Activated CD4-positive, alpha-beta T cell treated with anti-CD3 and anti-CD28 coated beads, Interleukin-2, amount 10 ng/mL, durations not matched to agents 24 days and 14 days (primary cell): ENCODE measurements at places on chromosomes 4 and X. TPM values are rescaled to one million over a fixed set of nuclear protein-coding genes. Genes with fewer than 3 reads are reported as not detected.
A peak's percentile ranks its signal among the peaks of the same experiment; 100 is the strongest.

DNA sequence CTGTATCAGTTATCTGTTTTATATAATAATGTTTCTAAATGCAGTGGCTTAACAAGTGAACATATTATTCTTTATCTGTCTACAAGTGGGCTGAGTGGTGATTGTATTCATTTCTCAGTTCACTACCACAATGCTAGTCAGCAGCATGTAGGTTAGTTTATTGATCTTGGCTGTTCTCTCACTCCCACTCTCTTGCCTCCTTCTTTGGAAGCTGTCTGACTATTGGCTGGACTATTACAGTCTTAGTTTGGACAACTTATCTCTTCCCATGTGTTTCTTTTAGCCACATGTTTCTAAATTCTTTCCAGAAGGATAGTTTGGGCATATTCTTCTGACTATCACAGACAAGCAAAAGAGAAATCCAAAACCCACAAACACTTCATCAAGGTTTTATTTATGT, 459.5 kb upstream of the AGA start:
- DNase-seq: no peak
- no peaks in the 10 kb centered on the region for H3K4me1 ChIP-seq
- H3K4me3 ChIP-seq: no peak overlapping the region
- H3K27ac ChIP-seq: no peak overlapping the region

The TMEM128 gene
- 18.5 and 20.7 TPM in 2 replicates for total RNA-seq

DNA sequence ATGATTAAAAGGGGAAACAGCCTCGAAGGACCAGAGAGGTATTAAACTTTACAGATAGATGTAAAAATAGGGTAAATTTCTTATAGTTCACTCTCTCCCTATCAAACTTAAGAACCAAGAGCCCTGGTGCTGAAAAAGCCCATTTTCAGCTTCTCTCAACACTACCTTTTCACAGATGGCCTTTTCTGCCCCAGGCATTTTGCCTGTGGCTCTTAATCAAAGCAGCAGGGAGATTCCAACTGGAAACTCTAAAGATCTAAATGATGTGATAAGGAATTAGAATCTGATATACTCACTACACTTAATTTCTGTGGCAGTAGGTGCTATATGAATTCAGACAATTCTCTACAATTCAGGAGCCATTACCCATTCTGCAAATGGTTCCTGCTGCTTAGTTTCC, 60.0 kb downstream of the AMMECR1 start:
- no peak overlapping the region for H3K4me3 ChIP-seq
- H3K36me3 ChIP-seq: peaks cover 4% of the 10 kb centered on the region
- H3K27ac ChIP-seq: no peak overlapping the region
- H3K4me1 ChIP-seq: peaks cover 3% of the 10 kb centered on the region

- H3K4me3 ChIP-seq: no peak overlapping the region
- H3K27ac ChIP-seq: no peak overlapping the region
- no peaks in the 10 kb centered on the region for H3K4me1 ChIP-seq
- H3K36me3 ChIP-seq: no peaks in the 10 kb centered on the region
- no peaks in the 10 kb centered on the region for H3K27me3 ChIP-seq
- DNase-seq: no peak
Observed at GRCh38 chr4:33961761-33962160, 2282.6 kb downstream of the ARAP2 start.

The POU4F2 gene
- total RNA-seq: not detected in 2 replicates

GRCh38 chr4:70996018-70996360, 2.5 kb downstream of the DCK start:
- no peaks in the 10 kb centered on the region for H3K27me3 ChIP-seq
- peak overlapping the region; percentile 94 for H3K27ac ChIP-seq
- H3K36me3 ChIP-seq: peaks cover 39% of the 10 kb centered on the region
- peak overlapping the region; percentile 99 for H3K4me3 ChIP-seq

- no peak overlapping the region for H3K27ac ChIP-seq
- no peak overlapping the region for H3K4me3 ChIP-seq
- H3K4me1 ChIP-seq: peaks cover 31% of the 10 kb centered on the region
- DNase-seq: no peak
Observed at GRCh38 chr4:147739239-147739823, 7.4 kb downstream of the ARHGAP10 start.

GRCh38 chr4:2501034-2501594, 32.2 kb downstream of the RNF4 start:
- DNase-seq: no peak
- H3K4me1 ChIP-seq: peaks cover 7% of the 10 kb centered on the region
- H3K36me3 ChIP-seq: peaks cover 42% of the 10 kb centered on the region
- H3K27ac ChIP-seq: no peak overlapping the region
- H3K4me3 ChIP-seq: no peak overlapping the region

GRCh38 chrX:71107762-71108360, 1.3 kb upstream of the CXorf65 start:
- no peaks in the 10 kb centered on the region for H3K27me3 ChIP-seq
- peak overlapping the region; percentile 100 for H3K4me3 ChIP-seq
- peak; percentile 79 for DNase-seq
- peaks cover 53% of the 10 kb centered on the region for H3K4me1 ChIP-seq
- peak overlapping the region; percentile 89 for H3K27ac ChIP-seq
- H3K36me3 ChIP-seq: peaks cover 71% of the 10 kb centered on the region

The PRR27 gene
- total RNA-seq: not detected in 2 replicates

The PAGE4 gene
- total RNA-seq: not detected in 2 replicates

DNA sequence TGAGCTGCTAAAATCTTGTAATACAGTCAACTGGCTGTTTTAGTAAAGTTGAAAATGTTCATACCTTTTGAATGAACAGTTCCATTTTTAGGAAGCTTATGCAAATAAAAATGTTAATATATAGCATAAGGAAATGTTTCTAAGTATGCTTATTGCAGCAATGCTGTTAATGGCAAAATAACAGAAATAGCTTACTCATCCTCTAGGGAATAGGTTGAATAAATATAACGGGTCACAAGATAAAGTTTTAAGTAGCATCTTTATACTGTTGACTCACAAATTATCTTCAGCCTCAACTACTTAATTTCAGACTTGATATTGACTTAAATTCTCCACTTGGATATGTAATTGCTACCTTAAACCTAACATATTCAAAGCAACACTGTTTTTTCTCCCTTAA, 27.7 kb downstream of the HERC3 start:
- peaks cover 13% of the 10 kb centered on the region for H3K4me1 ChIP-seq
- peaks cover 25% of the 10 kb centered on the region for H3K36me3 ChIP-seq
- H3K27ac ChIP-seq: no peak overlapping the region
- DNase-seq: no peak
- H3K27me3 ChIP-seq: no peaks in the 10 kb centered on the region

- peak; percentile 13 for DNase-seq
- no peak overlapping the region for H3K27ac ChIP-seq
- H3K27me3 ChIP-seq: no peaks in the 10 kb centered on the region
- H3K4me1 ChIP-seq: peaks cover 5% of the 10 kb centered on the region
- H3K4me3 ChIP-seq: no peak overlapping the region
Observed at GRCh38 chr4:82975792-82976191, 34.8 kb downstream of the LIN54 start.

The HSFX3 gene
- total RNA-seq: not detected in 2 replicates

The NHSL2 gene
- total RNA-seq: 0.07 and 0.19 TPM in 2 replicates

DNA sequence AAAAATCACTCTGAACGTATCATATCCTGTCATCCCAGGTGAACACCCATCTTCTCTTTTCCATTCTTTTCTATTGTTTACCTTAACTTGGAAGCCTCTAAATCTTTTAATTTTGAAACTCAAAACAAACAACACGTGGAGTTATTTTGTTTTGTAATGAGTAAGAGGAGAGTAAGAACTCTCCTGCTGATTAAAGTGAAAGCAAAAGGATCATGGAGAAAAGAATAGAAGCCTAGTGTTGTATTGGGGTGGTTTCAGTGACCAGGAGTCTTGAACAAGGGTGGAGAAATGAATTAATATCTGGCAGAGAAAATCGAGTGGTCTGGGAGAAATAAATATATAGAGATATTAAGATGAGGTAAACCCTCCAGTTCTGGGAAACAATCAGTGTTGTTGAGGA, 237.4 kb upstream of the UGT8 start:
- H3K27me3 ChIP-seq: no peaks in the 10 kb centered on the region
- no peak overlapping the region for H3K4me3 ChIP-seq
- DNase-seq: no peak
- H3K36me3 ChIP-seq: no peaks in the 10 kb centered on the region
- H3K27ac ChIP-seq: no peak overlapping the region

DNA sequence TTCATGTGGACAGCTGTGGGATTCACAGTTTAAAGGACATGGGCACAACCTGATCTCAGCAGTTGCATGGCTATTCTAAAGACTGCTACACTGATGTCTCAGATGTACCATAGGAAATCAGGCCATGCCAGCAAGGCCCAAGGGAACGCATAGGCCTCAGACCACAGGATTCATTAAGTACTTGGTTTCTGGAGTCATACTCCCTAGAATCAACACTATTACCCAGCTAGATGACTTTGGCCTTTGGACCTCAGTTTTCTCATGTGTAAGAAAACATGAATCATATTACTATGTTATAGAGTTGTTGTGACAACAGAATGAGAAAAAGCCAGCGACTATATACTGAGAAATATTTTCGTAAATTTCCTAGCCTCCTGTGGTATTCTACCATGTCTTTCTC, 67.9 kb downstream of the NHS start:
- H3K4me1 ChIP-seq: no peaks in the 10 kb centered on the region
- H3K36me3 ChIP-seq: no peaks in the 10 kb centered on the region
- no peak overlapping the region for H3K4me3 ChIP-seq
- no peak for DNase-seq

DNA sequence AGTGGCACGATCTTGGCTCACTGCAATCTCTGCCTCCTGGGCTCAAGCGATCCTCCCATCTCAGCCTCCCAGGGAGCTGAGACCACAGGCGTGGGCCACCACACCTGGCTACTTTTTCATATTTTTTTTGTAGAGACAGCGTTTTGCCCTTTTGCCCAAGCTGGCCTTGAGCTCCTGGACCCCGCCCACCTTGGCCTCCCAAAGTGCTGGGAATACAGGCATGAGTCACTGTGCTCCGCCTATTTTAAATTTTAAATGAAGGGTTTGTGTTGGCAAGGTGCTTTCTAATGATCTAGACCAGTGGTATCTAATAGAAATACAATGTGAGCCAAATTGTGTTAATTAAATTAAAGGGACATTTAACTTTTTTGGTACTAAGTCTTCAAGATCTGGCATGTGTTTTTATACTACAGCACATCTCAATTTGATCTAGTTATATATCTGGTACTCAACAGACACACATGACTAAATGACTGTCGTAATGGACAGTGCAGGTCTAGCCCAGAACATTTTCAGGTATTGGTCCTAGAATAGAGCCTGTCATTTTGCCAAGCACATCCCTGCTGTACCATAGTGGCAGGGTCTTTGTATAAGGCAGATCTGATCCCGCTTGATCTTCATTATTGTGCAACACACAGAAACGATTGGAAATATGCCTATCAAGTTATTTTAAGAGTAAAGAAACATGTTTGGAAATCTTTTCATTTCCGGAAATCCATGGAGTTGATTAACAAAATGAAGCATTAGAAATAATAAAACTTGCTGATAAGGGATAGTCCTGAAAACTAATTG, 7.3 kb downstream of the PGK1 start:
- no peak overlapping the region for H3K27ac ChIP-seq
- H3K27me3 ChIP-seq: no peaks in the 10 kb centered on the region
- peaks cover 34% of the 10 kb centered on the region for H3K4me1 ChIP-seq
- H3K36me3 ChIP-seq: peaks cover 69% of the 10 kb centered on the region
- peak overlapping the region; percentile 67 for H3K4me3 ChIP-seq
- DNase-seq: no peak

DNA sequence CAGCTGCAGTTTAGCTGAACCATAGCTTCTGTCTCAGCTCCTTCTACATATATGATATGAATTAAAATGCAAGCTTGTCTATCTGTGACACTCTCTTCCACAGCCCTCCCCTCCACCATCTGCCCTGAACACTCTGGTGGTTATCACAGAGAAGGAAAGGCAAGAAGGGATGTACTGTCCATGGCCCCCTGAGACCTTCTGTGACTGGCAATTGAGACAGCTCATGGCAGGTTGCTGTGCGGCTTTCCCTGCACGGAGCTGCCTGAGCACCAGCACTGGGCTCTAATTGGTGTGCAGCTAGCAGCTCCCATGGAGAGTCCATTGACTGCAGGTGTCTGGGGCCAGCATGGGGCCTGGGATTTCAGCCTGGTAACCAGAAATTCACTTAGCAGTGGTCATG, 109.8 kb upstream of the ANXA3 start:
- no peak overlapping the region for H3K27ac ChIP-seq
- no peak overlapping the region for H3K4me3 ChIP-seq
- DNase-seq: no peak

The MAP7D2 gene
- 0.23 and 0.50 TPM in 2 replicates for total RNA-seq

GRCh38 chr4:103719830-103720207, at the start of gene TACR3:
TSS of gene TACR3 (minus strand) at chr4:103719985. CDS start at chr4:103719675, 310 bp downstream.
- H3K27ac ChIP-seq: no peak within 1 kb of the TSS
- DNase-seq: no peak
- H3K4me1 ChIP-seq: no peaks in the 10 kb centered on the region
- H3K4me3 ChIP-seq: no peak within 1 kb of the TSS
- no peaks in the 10 kb centered on the region for H3K36me3 ChIP-seq

DNA sequence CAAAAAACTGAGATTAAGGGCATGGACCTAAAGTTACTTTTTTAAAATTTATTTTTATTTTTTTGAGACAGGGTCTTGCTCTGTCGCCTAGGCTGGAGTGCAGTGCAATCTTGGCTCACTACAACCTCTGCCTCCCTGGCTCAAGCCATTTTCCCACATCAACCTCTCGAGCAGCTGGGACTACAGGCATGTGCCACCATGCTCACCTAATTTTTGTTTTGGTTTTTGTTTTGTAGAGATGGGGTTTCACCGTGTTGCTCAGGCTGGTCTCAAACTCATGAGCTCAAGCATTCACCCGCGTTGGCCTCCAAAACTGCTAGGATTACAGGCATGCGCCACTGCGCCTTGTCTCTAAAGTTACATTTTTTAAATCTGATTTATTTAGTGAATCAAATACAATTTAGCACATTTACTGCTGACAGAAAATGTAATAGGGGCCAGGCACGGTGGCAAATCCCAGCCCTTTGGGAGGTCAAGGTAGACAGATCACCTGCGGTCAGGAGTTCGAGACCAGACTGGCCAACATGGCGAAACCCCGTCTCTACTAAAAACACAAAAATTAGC, 38.3 kb downstream of the GUCY1A1 start:
- H3K27ac ChIP-seq: no peak overlapping the region
- no peak for DNase-seq
- no peak overlapping the region for H3K4me3 ChIP-seq
- no peaks in the 10 kb centered on the region for H3K36me3 ChIP-seq

DNA sequence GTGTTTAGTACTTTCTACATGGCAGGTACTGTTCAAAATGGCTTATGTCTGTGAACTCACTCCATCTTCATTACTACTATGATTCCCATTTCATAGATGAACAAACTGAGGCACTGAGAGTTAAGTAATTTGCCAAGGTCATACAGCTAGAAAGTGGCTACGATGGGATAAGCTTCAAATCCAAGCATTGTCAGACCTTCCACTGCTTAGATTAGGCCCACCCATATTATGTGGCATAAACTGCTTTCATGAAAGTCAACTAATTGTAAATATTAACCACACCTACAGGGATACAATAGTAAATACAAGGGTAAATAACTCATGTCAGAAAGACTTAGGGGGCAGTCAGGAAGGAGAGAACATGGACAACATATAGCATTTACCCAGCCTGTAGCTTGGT, 68.8 kb downstream of the SLITRK2 start:
- no peak for DNase-seq
- no peaks in the 10 kb centered on the region for H3K36me3 ChIP-seq
- no peak overlapping the region for H3K27ac ChIP-seq
- no peak overlapping the region for H3K4me3 ChIP-seq
- H3K4me1 ChIP-seq: no peaks in the 10 kb centered on the region

- no peak overlapping the region for H3K27ac ChIP-seq
- H3K36me3 ChIP-seq: peaks cover 14% of the 10 kb centered on the region
- H3K27me3 ChIP-seq: no peaks in the 10 kb centered on the region
- peaks cover 10% of the 10 kb centered on the region for H3K4me1 ChIP-seq
Observed at GRCh38 chr4:88660446-88661294, 37.0 kb downstream of the NAP1L5 start.

The NHS gene
- total RNA-seq: 6.8 and 7.3 TPM in 2 replicates

The NDNF gene
- total RNA-seq: 0.14 TPM in 1 of 2 replicates, not detected in the other

The PGAM4 gene
- 0.38 and 0.79 TPM in 2 replicates for total RNA-seq
